Fibroblast of pulmonary artery (primary cell): ENCODE measurements at places on chromosomes 7 and 10.

- no peak for DNase-seq
Observed at GRCh38 chr7:134293002-134293740, 23.6 kb downstream of the SLC35B4 start.

DNA sequence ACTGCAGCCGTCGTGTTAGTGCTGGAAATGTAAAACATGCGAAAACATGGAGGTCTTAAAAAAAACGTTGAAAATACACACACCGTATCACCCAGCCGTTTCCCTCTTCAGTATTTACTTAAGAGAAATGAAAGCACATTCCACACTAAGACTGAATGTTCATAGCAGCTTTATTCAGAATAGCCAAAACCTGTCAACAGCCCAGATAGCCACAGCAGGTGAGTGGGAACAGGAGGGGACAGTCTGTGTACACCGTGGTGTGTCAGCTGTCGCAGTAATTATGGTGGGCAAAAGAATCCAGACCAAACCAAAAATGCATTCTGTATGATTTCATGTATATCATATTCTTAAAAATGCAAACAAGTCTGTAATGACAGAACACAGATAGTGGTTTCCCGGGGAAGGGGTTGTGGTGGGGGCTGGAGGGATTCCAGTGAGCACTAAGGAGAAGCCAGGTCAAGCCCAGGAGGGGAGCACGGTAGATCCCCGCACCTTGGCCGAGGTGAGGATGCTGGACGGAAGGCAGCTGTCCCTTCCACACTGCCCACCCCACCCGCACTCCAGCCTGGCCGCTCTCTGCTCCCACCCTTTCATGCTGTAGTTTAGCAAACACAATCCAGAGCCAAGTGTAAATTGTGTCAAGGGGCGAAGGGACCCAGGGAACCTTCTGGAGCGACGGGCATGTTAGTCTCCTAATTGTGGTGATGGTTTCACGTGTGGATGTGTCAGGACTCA is 123.6 kb downstream of the NKX6-2 start:
- no peak for DNase-seq

DNA sequence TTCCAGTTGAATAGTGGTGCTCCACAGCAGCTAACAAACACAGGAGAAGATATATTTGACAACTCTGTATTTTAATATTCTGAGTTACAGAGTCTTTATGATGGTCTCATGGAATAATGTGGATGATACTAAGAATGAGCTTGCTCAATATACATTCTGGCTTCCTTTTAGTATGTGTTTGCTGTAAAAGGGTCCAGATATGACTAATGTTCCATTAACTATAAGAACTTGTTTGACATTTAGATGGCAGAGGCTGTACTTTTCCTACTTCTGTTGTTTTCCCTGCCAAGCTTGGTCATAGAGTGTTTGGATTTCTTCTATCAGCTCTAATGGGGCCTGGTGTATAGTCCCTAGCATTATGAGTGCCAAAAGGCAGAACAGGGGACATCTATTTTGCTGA is 61.5 kb upstream of the GPR22 start:
- peak; percentile 12 for DNase-seq

- DNase-seq = no peak
Observed at GRCh38 chr7:83697804-83698530, 49.0 kb upstream of the SEMA3E start.

GRCh38 chr10:80290474-80291220 is 1.2 kb upstream of the MAT1A start:
- DNase-seq = no peak

DNA sequence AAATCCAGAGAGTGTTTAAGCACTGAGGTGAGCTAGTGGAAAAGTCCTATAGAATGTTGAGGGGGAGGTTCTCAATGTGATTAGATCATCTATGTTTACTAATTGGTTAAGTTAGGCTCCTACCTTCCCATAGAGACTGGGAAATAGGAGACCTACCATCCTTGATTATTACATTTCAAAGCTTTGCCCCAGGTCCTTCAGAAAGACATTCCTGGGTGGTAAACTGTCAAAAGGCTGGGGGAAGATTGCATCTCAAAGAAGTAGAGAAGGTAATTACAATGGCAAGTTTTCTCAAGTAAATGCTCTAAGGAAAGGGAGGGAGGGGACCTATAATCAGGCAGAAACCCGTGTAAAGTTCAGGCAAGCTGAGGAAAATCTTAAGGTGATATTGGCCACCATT is 247.8 kb upstream of the SMIM30 start:
- no peak for DNase-seq
